ENCODE measurements at places on chromosomes 1 and 21.

- DNase-seq, result no peak
These were observed 748 bp downstream of the PPP1R15B start for GRCh38 chr1:204410688-204411450.

DNA sequence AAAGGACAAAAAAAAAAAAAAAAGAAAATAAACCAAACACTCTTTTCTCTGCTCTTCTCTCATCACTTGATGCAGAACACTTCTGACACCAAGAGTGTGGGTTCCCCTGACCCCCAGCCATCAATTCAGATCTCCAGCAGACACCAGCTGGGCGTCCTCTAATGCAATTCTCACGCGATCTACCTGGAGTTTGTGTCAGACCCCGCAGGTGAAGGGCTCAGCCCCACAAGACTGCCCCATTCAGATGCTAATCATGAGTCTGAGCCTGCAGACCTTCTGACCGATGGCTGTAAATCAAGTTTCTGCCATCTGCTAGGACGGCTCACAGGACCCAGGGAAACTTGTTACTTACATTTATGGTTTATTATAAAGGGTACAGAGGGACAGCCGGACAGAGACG, 133.6 kb upstream of the C1orf174 start:
- no peak for DNase-seq

- DNase-seq, result no peak
These were observed 413.3 kb upstream of the ADGRL2 start for GRCh38 chr1:81387446-81387845.

GRCh38 chr1:66295803-66296202, 238.2 kb upstream of the SGIP1 start:
- DNase-seq, result no peak

DNA sequence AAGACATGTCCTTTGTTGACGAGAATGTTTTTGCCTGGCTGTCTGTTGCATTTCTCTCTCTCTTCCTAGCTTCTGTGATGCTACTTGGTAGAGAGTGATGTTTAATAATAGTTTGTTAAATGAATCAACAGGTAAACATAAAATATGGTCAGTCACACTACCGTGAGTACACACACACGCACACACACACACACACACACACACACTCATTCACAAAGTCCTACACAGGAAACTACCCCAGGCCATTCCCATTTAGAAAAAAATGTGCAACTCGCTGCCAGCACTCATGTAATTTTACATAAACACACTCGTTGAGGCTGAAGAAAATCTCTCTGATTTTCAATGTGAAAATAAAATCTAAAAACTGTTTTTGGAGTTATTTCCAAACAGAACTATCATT, 38.7 kb downstream of the RUNX1 start:
- no peak for DNase-seq

DNA sequence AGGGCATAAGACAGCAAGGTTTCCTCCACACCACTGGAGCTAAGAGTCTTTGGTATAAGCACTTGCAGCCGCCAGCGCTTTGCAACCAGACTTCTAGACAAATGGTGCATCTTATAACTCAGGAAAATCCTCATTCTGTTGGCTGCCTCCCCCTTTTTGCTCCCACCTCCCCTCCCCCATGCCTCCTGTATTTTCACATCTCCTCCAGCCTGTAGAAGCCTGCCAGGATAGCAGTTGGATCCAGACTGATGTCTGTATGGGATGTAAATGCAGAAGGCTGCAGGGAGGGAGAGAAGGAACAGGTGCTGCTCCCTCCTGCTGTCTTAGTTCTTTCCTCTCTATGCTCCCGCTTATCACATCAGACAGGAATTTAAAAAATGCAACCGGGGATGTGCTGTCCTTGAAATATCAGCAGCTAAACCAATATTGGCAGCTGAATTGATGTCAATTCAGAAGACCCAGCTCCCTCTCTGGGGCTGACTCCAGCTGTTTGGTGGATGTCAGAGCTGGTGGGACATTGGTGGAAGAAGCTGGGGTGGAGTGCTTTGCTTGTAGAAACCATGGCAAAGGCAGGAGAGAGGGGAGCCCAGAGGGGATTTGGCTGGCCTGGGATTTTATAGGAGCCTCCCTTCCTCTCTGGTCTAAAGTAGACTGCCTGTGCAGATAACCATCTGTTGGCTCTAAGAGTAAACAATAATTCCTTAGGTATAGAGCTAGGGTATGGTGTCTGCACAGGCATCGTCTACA, 53.5 kb downstream of the NFASC start:
- DNase-seq, result no peak

DNA sequence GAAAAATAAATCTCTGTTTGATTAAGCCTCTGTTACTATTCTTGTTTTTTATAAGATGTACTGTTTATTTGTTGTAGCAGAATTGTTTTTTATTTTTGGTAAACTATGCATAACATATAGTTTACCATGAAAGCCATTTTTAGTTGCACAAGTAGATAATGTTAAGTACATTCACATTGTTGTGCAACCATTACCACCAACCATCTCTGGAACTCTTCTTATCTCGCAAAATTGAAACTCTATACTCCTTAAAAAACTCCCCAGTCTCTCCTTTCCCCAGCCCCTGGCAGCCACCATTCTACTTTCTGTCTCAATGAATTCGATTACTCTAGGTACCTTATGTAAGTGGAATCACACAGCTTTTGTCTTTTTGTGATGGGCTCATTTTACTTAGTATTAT, 27.4 kb upstream of the UHMK1 start:
- DNase-seq, result no peak

DNA sequence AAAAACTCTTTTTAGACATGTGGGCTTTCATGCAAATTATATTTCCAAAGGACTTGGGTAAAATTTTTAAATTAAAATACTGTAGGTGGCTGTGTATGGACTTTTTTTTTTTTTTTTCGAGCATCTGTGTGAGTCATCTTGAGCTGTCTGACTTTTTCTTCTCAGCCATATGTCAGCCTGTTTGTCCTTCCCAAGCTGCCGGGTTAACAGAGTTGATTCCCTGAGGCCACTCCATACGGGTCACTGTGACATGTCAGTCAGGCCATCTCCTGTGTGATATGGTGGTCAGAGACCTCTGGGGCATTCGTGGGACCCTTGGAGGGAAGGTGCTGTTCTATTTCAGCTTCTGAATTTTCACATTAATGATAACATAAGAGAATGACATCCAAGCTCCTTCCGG, 148.3 kb downstream of the KCNJ6 start:
- no peak for DNase-seq

DNA sequence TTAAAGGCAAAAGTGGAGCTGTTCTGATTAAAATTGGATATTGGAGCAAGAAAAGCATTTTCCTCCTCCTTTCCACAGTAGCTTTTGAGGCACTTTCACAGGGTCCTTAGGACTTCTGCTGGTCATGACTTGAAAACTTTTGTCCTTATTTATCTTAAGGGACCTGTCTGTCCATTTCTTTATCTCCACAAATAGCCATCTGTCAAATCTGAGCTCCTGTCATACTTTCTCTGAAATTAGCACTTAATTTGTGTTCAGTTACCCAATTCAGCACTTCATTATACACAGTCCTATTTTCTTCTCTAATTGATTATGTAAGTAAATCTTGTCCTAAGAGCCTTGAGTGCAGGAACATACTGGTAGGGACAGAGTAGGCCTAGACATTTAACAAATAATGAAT, 9.8 kb downstream of the POU2F1 start:
- DNase-seq, result no peak

DNA sequence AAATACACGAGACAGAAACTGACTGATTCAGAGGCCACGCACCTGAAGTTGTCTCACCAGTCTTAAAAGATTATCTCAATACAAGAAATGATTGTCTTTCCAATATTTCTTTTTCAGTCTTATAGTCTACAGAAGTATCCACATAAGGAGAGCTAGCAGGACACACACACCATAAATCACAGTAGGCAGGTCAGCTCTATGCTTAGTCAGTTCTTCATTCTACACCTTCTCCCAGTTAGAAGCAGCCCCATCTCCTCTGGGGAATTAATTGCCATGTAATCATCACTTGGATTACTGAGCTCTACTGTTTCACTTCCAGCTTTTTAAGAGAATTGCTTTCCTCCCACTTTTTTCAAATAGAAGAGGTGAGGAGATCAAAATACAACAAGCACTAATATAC, 59.6 kb downstream of the SMYD3 start:
- DNase-seq, result no peak

DNA sequence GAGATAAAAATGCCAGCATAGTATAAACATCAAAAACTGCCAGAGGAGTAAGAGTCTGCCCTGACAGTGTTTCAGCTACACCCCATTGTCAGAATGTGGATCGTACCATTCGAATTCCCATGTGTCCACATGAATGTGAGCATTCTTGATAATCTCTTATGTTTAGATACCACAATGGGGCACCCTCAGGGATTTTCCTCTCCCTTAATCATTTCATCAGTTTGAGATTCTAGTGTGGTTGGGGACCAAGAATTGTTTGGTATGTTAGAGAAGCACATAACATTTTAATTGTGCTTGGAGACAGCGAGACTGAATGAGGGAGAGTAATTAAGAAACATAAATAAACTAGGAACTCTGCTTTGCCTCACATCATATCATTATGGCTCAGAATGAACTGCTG, 120.2 kb downstream of the ZC3H11B start:
- DNase-seq, result no peak
